ENCODE measurements at places on chromosomes 3 and 15.

DNA sequence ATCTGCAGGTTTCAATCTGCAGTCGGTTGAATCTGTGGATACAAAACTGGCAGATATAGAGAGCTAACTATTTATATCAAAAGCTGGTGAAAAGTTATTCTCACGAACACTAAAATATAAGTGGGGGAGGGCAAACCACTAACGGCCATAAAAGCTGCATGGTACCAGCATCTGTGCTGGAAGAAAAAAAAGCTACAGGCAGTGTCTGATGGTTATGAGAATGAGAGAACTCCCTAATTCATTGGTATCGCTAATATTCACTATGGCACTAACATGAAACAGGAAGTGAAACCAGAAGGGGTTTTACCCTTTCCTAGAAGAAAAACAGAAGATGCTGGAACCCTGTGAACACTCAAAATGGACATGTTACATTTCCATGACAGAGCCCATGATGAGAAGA lies 15.9 kb downstream of the CEP70 start:
- DNase-seq: peak; percentile 47

- DNase-seq: peak; percentile 27
These were observed 5.3 kb downstream of the KNG1 start for GRCh38 chr3:186722457-186722856.

- DNase-seq: no peak
These were observed 114.4 kb downstream of the VGLL4 start for GRCh38 chr3:11529281-11529680.

- peak; percentile 82 for DNase-seq
These were observed 1.1 kb upstream of the PPARG start for GRCh38 chr3:12287727-12288181.

GRCh38 chr3:7433073-7433472 lies 572.2 kb downstream of the GRM7 start:
- no peak for DNase-seq

GRCh38 chr3:36991923-36992805 lies 767 bp downstream of the EPM2AIP1 start:
- peak; percentile 38 for DNase-seq

GRCh38 chr15:37907136-37907535 lies 27.3 kb upstream of the TMCO5A start:
- DNase-seq: no peak

GRCh38 chr3:143036557-143036956 lies 35.2 kb downstream of the U2SURP start:
- no peak for DNase-seq

- no peak for DNase-seq
These were observed 557.6 kb downstream of the IGSF11 start for GRCh38 chr3:118476885-118477618.
